Caki2 (cell line): ENCODE measurements at places on chromosomes 2 and 18.

GRCh38 chr18:10228326-10228725 lies 226.1 kb upstream of the APCDD1 start:
- no peak for DNase-seq

- no peak for DNase-seq
Observed at GRCh38 chr18:27665264-27665799, 480.2 kb upstream of the CHST9 start.

DNA sequence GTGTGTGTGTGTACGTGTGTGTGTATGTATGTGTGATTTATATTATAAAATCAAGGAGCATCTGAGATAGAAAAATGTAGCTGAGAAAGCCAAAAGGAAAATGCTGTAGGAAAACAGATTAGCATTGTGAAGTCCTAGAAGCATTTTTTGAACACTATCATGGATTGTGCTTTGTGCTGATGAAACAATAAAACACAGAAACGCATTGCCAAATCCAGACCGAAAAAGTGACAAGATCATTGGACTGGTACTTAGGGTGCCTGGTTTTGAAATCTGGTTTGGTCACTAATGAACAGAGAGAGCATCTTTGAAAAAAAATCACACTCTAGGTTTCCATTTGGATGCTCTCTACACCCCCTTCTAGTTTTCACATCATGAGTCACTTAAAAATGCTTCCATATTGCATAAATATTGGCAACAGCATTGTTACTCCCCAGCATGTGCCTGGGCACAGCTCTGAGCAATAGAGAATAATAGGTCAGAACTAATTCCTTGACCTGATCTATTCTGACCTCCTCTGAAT lies 214.6 kb upstream of the LRRTM1 start:
- no peak for DNase-seq

GRCh38 chr2:157106950-157107349 lies 150.6 kb upstream of the GALNT5 start:
- no peak for DNase-seq

GRCh38 chr2:33115728-33116127 lies 169.0 kb downstream of the LTBP1 start:
- DNase-seq, result no peak

GRCh38 chr18:74785632-74786031 lies 188.0 kb downstream of the ZNF407 start:
- DNase-seq, result no peak

- DNase-seq, result no peak
Observed at GRCh38 chr2:157691131-157691530, 62.5 kb upstream of the ACVR1C start.

DNA sequence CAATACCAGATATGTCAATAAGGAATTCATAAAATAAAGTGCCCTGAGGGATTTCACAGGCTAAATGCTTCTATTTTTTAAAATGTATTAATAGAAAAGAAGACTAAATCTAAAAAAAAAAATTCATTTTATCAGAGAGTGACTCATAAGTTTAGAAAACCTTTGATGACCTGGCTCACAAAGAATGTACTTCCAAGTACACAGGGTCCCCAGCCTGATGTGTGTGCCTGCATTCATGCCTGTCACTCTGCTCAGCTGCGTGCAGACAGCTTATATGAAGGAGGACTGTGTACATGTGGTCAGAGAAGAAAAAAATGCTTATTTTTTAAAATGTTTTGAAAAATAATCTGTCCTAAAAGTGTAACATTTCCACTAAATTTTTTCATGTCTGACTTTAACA lies 3.0 kb upstream of the CPS1 start:
- no peak for DNase-seq

- no peak for DNase-seq
Observed at GRCh38 chr2:241047253-241048010, 49.0 kb downstream of the SNED1 start.

DNA sequence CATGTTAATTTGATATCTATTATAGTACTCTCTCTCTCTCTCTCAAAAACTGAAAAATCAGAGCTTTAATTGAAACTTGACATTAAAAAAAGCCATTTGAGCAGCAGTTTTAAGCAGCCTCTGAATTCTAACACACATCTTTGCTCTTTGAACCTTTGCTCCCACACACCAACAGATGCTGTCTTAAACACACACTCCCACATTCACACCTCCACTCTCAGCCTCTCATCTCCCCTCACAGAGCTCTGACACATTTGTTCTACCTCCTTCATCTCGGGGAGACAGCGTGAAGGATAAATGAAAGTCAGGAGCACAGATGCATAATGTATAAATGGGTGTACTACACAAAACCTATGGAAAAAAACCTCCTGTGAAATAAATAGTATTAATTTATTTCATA lies 95.2 kb downstream of the NAB1 start:
- DNase-seq, result no peak

DNA sequence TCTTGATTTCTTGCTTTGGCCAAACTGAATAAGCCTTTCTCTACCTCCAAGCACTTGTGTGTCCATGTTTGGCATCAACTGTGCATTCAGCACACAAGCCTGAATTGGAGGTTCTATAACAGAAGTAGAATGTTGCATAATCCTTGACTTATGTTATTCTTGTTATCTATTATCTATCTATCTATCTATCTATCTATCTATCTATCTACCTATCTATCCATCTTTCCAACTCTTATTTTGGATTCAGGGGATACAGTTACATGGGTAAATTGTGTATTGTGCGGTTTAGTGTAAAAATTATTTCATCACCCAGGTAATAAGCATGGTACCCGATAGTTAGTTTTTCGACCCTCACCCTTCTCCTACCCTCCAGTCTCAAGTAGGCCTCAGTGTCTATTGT lies 319.6 kb downstream of the PTH2R start:
- DNase-seq, result no peak

DNA sequence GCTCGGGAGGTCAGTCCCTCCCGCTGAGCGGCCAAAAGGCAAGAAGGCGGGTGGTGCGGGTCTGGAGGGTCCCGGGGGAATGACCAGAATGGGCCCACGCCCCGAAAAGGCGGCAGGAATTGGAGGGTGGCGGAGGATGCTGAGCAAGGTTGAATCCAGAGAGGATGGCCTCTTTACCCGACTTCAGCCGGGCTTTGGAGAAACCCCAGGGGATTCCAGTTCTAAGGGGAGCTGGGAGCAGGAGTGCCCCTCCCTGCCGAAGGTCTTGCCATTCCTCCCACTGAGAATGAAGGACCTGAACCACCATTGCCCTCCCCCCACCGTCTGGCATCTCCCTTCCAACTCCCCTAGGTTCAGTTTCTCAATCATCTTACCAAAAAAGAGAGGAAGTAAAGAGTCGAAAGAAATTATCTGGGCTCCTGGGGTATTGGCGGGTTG lies 38.9 kb upstream of the ATP6V1B1 start:
- DNase-seq, result no peak

- DNase-seq, result peak; percentile 18
Observed at GRCh38 chr2:67733517-67733916, 329.3 kb downstream of the C1D start.

GRCh38 chr2:223901854-223902253 lies 43.3 kb downstream of the WDFY1 start:
- DNase-seq, result no peak

GRCh38 chr2:188524519-188525113 lies 232.9 kb downstream of the GULP1 start:
- peak; percentile 50 for DNase-seq

DNA sequence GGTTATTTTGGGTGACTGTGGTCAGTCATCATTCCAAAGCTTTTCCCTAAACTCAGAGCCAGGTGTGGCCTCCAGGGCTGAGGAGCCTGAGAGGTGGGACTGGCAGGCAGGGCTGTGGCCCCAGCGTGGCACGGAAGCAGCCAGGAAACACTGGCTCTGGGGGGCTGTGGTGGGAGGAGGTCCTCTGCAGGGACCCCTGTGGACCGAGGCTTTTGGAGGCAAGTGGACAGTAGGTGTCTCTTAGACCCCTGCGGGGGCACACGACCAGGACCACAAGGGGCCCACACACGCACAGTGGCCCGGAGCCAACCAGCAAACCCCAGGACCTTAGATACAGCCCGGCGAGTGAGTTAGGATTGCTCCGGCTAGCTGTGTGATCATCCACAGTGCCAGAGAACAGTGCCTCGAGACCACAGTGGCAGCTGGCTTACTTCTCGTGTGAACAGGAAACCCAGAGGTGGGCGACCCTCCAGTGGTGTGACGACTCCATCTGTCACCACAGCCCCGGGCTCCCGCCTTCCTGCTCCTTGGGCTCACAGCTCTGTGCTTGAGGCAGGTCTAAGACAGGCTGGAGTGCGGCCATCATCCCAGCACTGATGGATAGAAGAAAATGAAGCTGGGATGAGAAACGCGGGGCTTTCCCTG lies 1.6 kb upstream of the RTP5 start:
- DNase-seq, result no peak

- no peak for DNase-seq
Observed at GRCh38 chr2:166882851-166883250, 5.4 kb upstream of the XIRP2 start.

DNA sequence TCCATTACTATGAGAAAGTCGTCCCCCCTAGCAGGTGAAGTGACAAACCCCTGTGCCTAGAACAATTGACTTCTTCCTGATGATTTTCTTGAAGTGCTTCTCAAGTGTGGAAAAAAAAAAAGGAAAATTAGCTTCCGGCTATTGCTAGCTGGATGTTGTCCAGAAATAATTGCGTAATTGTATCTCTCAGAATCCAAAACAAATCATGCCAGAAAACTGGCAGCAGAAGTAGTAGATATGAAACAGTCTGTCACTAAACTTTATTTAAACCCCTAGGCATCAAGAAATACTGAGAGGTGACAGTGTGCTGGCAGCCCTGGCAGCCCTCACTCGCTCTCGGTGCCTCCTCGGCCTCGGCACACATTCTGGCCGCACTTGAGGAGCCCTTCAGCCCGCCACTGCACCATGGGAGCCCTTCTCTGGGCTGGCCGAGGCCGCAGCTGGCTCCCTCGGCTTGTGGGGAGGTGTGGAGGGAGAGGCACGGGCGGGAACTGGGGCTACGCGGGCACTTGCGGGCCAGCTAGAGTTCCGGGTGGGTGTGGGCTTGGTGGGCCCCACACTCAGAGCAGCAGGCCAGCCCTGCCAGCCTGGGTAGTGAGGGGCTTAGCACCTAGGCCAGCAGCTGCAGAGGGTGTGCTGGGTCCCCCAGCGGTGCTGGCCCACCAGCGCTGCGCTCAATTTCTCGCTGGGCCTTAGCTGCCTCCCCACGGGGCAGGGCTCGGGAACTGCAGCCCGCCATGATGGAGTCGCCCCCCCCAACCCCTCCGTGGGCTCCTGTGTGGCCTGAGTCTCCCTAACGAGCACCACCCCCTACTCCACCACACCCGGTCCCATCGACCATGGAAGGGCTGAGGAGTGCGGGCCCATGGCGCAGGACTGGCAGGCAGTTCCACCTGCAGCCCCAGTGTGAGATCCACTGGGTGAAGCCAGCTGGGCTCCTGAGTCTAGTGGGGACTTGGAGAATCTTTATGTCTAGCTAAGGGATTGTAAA lies 80.5 kb upstream of the ABCA12 start:
- no peak for DNase-seq

DNA sequence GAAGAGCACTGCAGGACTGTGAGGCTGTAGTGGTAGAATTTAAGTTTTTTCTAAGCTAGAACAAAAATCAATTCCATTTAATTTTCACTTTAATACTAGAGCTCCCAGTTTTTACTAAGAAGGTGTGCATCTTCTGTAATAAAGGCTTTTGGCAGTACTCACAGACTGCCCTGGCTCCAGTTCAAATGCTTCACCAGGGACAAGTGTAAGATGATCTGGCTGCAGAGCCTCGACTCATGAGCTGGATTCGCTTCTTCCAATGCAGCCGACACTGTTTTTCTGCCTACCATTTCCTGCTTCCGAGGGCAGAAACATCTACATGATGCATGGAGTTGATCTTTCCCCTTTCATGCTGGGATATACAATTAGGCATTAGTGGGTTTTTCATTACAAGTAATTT lies 87.0 kb downstream of the FARSB start:
- no peak for DNase-seq

DNA sequence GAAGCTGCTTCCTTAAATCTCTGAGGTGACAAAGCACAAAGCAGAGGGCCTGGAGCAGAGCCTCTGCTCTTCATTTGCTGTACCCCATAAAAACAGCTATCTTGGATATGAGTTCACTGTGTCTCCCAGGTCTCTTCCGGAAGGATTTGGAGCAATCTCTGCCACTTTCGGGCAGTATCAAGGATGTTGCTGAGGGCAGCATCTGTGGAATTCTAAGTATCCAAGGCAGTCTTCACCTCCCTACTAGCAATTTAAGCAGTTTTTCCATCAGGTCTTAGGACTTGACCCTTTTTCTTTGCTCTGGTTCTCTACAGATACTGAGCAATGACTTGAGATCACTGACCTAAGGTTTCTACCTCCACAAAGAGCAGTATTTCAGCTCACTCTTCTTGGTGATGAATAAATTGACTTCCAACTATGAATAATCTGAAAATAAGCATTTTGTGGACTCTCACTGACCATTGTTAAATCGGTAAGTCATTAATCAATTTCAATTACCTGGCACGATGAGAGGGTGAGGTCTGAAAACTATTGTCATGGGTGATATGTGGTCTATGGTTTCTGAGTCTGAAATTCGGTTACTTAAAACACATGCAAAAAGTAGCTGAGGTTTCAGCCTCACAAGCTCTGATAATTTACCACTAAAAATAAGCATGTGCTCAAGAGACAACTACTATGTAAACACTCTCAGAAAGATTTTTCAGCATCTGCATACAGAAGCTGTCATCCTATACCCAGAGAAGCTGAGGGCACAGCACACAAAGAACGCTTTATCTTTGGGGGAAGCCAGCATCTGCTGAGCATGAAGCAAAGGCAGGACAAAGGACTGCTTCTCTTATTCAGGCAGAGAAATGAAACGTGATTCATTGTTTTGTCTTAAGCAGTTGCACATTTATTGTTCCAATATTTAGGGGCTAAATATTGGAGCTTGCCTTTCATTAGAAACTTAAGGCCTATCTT lies 32.1 kb upstream of the SPATS2L start:
- no peak for DNase-seq

DNA sequence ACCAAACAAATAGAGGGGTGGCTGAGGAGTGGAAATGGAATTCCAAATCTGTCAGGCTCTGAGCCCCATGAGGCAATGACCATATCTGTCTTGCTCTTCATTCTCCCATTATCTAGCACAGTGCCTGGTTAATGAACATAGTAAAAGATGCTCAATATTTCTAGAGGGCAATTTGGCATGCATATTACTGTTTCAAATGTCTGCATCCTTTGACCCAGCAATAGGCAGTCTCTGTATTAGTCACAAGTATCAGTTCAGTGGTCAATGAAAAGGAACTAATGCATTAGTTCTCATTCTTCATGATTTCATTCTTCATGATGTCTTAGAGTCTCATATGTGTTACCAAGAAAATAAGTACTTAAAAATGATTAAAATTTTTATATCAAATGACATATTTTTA lies 28.4 kb upstream of the MALL start:
- no peak for DNase-seq
